ENCODE measurements at places on chromosomes 2 and 18. TPM values are rescaled to one million over a fixed set of nuclear protein-coding genes. Genes with fewer than 3 reads are reported as not detected.

The ZNF804A gene
- total RNA-seq, result 0.05 TPM

The KCNG2 gene
- total RNA-seq, result not detected

The DCDC2C gene
- total RNA-seq, result not detected

DNA sequence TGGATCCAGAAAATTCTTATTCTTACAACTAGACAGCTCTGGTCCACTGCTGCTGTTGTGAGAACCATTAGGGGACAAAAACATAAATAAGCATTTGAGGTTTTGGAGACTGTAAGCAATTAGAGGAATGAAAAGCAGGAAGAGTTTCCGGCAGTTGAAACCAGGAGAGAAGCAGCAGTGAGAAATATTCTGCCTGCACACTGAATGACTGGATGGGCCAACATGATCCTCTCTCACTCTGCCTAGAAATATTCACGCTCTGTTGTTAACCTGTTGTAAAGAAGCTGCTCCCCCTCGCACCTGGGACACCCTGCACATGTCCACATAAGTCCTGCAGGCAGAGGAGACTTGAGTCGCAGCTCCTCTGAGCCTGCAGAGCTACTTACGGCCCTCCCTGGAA, 60.4 kb upstream of the RNF152 start:
- H3K4me1 ChIP-seq, result peaks cover 54% of the 10 kb centered on the region
- no peaks in the 10 kb centered on the region for H3K36me3 ChIP-seq
- no peak for DNase-seq

DNA sequence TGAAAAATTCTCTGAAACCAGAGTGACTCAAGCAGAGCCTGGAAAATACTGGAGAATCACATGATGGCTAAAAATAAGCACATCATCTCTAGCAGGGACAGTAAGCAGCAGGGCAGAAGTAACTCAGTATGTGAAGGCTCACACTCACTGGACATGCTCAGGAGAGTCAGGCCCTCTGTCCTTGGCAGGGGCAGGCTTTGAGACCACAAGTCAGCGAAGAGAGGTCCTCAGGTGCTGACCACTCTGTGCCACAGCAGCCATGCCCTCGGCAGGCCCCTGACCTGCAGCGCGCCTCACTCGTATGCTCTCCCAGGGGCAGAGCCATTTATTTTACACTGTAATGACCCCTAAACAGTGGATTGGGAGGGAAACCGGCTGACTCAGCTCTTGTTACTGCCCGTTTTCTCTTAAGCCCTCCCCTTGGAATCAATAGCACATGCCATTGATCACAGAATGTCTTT, 76.8 kb downstream of the MAPRE2 start:
- peaks cover 5% of the 10 kb centered on the region for H3K36me3 ChIP-seq
- no peak for DNase-seq
- H3K4me3 ChIP-seq, result no peak overlapping the region
- no peak overlapping the region for H3K27ac ChIP-seq
- H3K4me1 ChIP-seq, result peaks cover 17% of the 10 kb centered on the region
- no peaks in the 10 kb centered on the region for H3K27me3 ChIP-seq

GRCh38 chr2:144941743-144942488, 422.0 kb upstream of the ZEB2 start:
- no peaks in the 10 kb centered on the region for H3K4me1 ChIP-seq
- no peaks in the 10 kb centered on the region for H3K36me3 ChIP-seq
- H3K27ac ChIP-seq, result no peak overlapping the region

DNA sequence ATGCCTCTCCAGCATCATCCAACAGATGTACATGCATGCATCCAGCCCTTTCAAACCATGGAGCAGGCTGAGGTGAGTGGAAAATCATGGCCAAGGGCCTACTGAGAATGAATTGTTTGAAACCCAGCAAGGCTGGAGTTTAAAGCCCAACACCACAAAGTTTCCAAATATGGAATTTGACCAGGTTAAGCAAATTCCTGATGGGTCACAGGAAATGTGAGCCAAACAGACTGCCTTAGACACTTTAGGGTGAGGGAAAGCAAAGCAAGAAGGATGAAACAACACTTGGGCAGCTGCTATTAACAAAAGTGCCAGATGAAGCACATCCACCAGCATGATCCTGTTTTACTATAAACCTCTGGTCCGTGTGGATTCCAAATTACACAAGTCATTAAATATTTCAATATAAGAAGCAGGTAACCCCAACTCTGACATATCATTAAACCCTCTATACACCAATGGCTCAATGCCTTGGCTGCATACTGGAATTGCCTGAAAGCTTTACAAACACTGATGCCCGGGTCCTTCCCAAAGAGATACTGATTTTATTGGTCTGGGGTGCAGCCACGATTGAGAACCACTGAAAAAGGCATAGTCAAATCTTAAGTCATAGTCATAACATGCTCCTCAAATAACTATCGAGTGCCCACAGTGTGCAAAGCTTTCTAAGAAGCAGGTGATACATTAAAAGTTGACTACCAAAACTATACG, 9.1 kb downstream of the KLF7 start:
- peak overlapping the region; percentile 41 for H3K27ac ChIP-seq
- H3K36me3 ChIP-seq, result peaks cover 24% of the 10 kb centered on the region
- H3K4me3 ChIP-seq, result peak overlapping the region; percentile 0
- DNase-seq, result peak; percentile 19
- peaks cover 75% of the 10 kb centered on the region for H3K4me1 ChIP-seq

GRCh38 chr2:1709335-1709605, 35.0 kb downstream of the PXDN start:
- H3K4me3 ChIP-seq, result no peak overlapping the region
- H3K27ac ChIP-seq, result no peak overlapping the region
- no peaks in the 10 kb centered on the region for H3K27me3 ChIP-seq
- no peaks in the 10 kb centered on the region for H3K36me3 ChIP-seq
- H3K4me1 ChIP-seq, result no peaks in the 10 kb centered on the region

DNA sequence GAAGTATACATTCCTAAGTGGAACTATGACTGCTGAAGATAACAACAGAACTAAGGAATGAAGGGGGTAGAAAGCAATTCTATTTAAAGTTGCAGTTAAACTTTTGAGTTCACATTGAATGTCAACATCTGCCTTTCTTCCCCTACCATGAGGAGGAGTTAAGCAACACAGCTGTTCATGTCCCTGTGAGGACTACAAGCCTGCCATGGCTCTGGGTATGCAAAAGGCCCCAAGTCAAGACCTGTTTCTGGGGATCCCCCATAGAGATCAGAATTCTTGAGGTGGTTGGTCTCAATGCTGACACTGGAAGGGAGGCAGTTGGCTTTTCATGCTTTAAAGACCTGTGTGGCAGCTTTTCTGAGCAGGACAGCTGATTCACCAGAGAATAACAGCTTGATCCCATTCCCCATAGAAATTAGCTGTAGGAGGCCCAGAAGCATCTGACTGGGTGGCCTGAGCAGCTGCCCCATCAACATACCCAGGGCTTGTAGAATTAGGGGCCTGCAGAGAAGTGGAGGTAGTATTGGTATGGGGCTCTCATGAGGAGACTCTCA, 131.0 kb downstream of the SETBP1 start:
- H3K27me3 ChIP-seq, result peaks cover 18% of the 10 kb centered on the region
- H3K27ac ChIP-seq, result no peak overlapping the region
- DNase-seq, result no peak
- peaks cover 22% of the 10 kb centered on the region for H3K36me3 ChIP-seq
- H3K4me1 ChIP-seq, result peaks cover 34% of the 10 kb centered on the region
- H3K4me3 ChIP-seq, result no peak overlapping the region

DNA sequence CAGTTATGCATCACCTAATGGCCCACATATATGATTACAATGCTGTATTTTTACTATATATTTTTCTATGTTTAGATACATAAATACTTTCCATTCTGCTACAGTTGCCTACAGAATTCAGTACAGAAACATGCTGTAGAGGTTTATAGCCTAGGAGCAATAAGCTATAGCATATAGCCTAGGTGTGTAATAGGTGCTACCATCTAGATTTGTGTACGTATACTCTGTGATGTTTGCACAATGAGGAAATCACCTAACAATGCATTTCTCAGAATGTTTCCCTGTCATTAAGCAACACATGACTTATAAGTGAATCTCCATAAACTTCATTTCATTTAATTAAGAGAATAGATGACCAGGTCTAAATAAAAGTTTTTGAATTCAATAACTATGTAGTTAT, 43.5 kb downstream of the SLC38A11 start:
- no peak for DNase-seq
- H3K27me3 ChIP-seq, result peaks cover 2% of the 10 kb centered on the region
- no peak overlapping the region for H3K4me3 ChIP-seq
- no peak overlapping the region for H3K27ac ChIP-seq
- no peaks in the 10 kb centered on the region for H3K36me3 ChIP-seq
- peaks cover 11% of the 10 kb centered on the region for H3K4me1 ChIP-seq

GRCh38 chr2:27027211-27027651, 5.5 kb upstream of the TMEM214 start:
- H3K4me3 ChIP-seq, result no peak overlapping the region
- H3K27me3 ChIP-seq, result no peaks in the 10 kb centered on the region
- peaks cover 28% of the 10 kb centered on the region for H3K4me1 ChIP-seq

DNA sequence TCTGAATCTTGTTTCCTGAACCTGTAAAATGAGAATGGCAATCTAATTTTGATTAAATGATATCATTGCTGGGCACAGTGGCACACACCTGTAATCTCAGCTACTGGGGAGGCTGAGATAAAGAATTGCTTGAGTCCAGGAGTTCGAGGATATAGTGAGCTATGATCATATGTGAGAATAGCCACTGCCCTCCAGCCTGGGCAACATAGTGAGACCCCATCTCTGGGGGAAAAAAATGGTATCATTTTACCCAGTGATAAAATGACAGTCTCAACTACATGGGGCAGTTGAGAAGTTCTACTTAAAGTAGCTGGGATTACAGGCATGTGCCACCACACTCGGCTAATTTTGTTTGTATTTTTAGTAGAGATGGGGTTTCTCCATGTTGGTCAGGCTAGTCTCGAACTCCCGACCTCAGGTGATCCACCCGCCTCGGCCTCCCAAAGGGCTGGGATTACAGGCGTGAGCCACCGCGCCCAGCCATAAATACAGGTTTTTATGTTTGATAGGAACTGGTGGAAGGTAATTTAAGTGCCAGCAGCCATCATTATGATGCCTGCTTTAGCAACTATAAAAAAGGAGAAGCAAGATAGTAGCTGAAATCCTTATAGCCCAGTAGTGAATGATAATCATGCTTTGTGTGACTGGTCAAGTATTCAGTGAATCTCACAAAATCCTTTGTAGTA, 17.0 kb downstream of the BZW1 start:
- H3K4me1 ChIP-seq, result peaks cover 12% of the 10 kb centered on the region
- H3K27ac ChIP-seq, result no peak overlapping the region
- H3K27me3 ChIP-seq, result no peaks in the 10 kb centered on the region
- no peak for DNase-seq
- H3K36me3 ChIP-seq, result peaks cover 22% of the 10 kb centered on the region
- H3K4me3 ChIP-seq, result no peak overlapping the region

GRCh38 chr2:191637182-191638078, 40.5 kb upstream of the NABP1 start:
- peaks cover 56% of the 10 kb centered on the region for H3K4me1 ChIP-seq
- peak overlapping the region; percentile 84 for H3K27ac ChIP-seq

- no peaks in the 10 kb centered on the region for H3K36me3 ChIP-seq
- H3K4me1 ChIP-seq, result no peaks in the 10 kb centered on the region
- no peak for DNase-seq
- H3K4me3 ChIP-seq, result no peak overlapping the region
Measured at GRCh38 chr18:28706397-28706796, 529.5 kb upstream of the CDH2 start.

- no peak for DNase-seq
- no peak overlapping the region for H3K4me3 ChIP-seq
- H3K27me3 ChIP-seq, result no peaks in the 10 kb centered on the region
- H3K36me3 ChIP-seq, result peaks cover 37% of the 10 kb centered on the region
- no peak overlapping the region for H3K27ac ChIP-seq
- no peaks in the 10 kb centered on the region for H3K4me1 ChIP-seq
Measured at GRCh38 chr2:190254063-190254850, 65.4 kb downstream of the HIBCH start.

DNA sequence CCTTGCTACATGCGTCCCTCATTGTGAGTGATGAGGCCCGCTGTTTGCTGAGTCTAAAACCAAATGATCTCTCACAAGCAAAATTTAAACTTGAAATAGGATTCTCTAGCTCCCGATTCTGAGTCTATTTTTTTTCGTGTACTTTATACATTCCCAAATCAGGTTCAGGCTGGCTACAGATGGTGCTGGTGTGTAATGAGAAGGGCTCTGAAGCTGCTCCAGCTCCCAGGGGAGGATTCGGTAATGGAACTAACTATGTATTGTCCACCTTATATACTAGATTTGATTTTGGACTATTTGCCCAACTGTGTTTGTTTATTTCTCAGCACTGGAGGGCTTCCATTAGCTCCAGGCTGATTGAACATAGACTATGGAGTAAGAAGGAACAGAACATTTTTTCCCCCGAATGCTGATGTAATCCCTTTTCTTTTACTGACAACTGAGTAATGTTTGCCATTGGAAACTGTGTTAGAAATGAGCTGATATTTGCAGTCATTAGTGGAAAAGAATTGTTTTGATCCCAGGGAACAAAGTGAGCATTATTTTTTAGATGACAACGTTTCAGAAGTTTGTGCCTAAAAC, 274.0 kb upstream of the FIGN start:
- no peak for DNase-seq
- H3K27ac ChIP-seq, result peak overlapping the region; percentile 40
- no peaks in the 10 kb centered on the region for H3K4me1 ChIP-seq
- H3K36me3 ChIP-seq, result no peaks in the 10 kb centered on the region

DNA sequence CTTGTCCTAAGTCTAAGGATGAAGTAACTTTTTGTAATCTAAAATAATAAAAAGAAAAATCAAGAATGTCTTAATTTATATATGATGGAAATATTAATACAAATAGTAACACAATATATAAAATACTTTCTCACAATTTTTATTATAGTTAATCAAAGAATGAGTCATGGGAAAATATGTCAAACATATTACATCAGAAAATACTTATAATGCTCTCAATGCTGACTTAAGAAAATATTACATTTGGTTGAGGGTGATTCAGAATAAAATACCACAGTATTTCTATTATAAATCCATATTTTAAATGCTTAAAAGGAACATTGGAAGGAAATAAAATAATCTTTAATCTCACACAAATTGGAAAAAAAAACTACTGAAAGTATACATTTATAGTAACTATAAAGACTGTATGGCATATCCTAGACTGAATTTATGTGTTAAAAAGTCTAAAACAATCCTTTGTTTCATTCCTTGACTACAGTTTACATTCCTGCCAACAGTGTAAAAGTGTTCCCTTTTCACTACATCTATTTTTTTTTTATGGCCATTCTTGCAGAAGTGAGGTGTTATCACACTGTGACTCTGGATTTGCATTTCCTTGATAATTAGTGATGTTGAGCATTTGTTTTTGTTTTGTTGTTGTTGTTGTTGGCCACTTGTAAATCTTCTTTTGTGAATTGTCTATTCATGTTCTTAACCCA, 1573.5 kb upstream of the ACVR2A start:
- no peaks in the 10 kb centered on the region for H3K27me3 ChIP-seq
- H3K4me3 ChIP-seq, result no peak overlapping the region
- no peaks in the 10 kb centered on the region for H3K36me3 ChIP-seq
- no peak overlapping the region for H3K27ac ChIP-seq
- H3K4me1 ChIP-seq, result no peaks in the 10 kb centered on the region

DNA sequence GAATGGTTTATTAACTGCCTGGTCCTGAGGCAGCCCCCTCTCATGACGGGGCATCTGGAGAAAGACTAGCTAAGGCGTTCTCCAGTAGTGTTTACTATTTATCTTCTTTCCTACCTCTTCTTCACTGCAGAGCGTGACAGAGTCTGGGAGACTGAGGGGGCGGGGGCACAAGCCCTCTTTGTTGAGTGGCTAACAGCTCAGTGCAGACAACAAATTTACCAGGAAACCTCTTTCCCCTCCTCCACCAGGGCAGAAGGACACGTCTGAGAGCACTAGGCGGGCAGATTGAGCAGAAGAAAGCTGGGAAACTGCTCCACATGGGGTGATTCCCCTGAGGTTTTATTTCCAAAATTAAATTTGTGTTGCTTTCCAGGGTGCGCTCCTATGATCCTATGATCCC, 322.1 kb downstream of the CNTNAP5 start:
- DNase-seq, result no peak
- no peaks in the 10 kb centered on the region for H3K4me1 ChIP-seq
- no peak overlapping the region for H3K4me3 ChIP-seq
- no peaks in the 10 kb centered on the region for H3K27me3 ChIP-seq
- H3K27ac ChIP-seq, result no peak overlapping the region
- no peaks in the 10 kb centered on the region for H3K36me3 ChIP-seq
